Left kidney (tissue), 8 donors: ENCODE measurements at places on chromosomes 1 and 21. TPM values are rescaled to one million over a fixed set of nuclear protein-coding genes. Genes with fewer than 3 reads are reported as not detected.

- no peak for DNase-seq
Observed at GRCh38 chr1:180311011-180311730, 81.1 kb downstream of the LHX4 start.

DNA sequence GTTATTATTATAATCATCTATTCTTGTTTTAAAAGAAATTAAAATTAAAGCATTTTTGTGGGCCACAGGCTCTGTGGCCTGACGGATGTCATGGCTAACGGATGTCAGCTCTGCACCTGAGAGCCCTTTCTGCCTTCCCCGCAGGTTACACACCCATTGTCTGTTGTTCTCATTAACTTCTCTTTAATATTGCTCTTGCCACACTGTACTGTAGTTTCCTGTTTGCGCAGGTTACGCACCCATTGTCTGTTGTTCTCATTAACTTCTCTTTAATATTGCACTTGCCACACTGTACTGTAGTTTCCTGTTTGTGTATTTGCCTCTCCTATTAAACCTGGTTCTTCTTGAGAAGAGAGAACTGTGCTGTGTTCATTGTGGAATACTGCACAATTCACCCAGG lies 294.4 kb upstream of the PLXNA2 start:
- no peak for DNase-seq

DNA sequence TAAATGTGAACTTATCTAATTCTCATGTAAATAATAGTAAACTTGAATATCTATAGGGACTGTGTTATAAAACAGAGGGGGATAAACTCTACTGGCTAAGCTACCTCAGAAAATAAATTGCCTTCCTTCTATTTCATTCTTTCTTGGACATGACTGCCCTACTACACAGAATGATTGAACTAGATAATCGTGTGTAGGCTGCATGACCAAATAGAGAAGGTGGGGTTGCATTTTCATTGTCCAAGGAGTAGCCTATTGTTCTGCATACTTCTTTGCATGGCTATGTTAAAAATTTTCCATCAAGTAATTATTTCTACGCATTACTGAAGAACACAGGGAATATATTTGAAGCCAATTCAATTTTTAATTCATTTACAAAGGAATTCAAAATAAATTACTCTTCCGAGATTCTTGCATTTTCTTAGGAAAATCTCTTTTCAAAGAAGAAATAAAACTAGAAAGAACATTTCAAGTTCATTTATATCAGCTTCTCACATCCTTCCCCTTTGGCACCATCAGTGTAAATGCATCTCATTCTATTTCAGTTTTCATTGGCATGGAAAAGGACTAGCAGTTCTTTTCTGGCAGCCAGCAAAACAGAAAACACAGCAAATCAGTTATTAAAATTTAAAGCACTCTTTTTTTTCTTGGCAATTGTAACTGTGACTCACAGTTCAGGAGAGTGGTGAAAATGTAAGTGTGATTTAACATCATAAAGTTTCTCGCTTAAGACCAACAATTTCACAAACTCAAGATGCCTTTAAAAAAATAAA lies 714.7 kb downstream of the NCAM2 start:
- no peak for DNase-seq

GRCh38 chr1:65866439-65866838 lies 73.7 kb downstream of the PDE4B start:
- DNase-seq, result no peak

DNA sequence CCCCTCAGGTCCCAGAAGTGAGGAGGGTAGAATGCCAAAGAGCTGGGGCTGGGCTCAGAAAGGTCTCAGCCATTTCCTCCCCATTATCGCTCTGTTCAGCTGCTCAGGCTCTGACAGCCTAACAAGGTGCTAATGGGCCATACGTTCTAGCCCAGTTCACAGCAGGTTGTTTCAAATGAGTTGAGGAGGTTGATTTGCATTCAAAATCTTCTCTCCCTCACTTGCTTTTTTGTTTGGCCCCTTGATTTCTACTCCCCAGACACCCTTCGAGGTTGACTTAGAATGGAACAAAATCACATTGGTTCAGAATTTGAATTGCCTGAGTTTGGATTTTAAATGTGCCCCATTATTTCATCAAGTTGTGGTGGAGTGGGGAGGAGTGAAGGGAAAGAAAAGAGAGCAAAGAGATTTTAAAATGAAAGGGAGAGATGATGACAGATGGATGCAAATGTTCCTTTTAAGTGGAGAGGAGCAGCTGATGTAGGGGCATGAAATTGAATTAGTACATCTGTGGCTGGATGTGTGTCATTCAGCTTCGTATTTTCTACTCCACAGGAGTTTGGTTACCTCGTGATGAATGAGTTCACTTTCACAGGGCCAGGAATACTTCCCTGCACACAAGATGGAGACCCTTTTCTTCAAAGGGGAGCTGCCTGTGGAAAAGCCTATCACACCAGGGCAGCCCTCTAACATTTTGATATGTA lies 425.8 kb upstream of the CAMK1G start:
- DNase-seq, result no peak

- no peak for DNase-seq
Observed at GRCh38 chr21:36587388-36587787, 107.5 kb upstream of the CLDN14 start.

- DNase-seq, result no peak
Observed at GRCh38 chr1:59475737-59476136, 178.8 kb downstream of the FGGY start.

GRCh38 chr21:31397515-31397926 lies 53.5 kb upstream of the TIAM1 start:
- no peak for DNase-seq

GRCh38 chr1:90100566-90100965 lies 105.7 kb downstream of the ZNF326 start:
- no peak for DNase-seq

GRCh38 chr1:197081117-197081753 lies 14.2 kb upstream of the F13B start:
- no peak for DNase-seq

DNA sequence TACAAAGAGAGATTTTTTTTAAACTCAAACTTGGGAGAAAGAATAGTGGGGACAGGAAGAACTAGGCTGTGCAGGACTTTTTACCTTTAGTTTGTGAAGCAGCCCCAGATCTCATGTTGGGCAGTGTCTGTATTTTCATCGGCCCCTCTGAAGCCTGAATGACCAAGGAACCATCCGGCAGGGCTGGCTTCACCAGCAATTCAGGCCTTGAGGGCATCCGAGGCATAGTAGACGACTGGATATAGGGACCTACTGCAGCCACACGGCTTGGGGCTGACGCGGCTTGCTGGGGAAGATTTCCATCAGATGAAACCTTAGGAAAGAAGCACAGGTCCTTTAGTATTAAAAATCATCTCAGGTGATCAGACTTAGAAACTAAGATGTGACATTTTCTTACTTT lies 43.7 kb downstream of the TP53BP2 start:
- DNase-seq, result no peak

DNA sequence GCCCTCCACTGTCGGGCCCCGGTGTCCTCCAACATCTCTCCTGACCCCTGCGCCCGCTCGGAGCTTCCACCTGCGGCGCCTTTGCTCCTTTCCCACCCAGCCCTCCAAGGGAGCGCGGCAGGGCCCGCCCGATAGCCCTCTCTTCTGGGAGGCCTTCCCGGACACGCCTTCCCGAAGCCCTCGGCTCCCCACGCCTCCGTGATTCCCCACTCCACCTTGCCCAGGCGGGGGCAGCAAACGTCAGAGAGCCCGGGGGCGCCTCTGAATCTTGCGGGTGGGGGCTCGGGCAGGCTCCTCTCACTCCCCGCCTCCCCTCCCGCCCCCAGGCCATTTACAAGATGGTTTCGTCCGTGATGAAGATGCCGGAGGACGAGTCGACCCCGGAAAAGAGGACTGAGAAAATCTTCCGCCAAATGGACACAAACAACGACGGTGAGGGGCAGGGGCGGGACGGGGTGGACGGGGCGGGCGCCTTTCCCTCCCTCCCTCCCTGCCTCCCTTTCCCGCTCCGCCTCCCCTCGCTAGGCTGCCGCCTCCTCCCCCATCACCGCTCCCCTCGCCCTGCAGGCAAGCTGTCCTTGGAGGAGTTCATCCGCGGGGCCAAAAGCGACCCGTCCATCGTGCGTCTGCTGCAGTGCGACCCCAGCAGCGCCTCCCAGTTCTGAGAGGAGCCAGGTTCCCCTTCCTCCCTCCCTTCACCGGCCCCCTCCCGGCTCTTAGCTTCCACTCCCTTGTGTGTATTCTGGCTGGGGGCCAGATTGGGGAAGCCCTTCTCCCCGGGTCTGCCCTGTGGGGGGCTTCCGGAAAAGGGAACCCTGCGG lies 7.1 kb downstream of the HPCA start:
- DNase-seq, result no peak

- DNase-seq, result no peak
Observed at GRCh38 chr1:9344426-9345200, 51.9 kb downstream of the SPSB1 start.

DNA sequence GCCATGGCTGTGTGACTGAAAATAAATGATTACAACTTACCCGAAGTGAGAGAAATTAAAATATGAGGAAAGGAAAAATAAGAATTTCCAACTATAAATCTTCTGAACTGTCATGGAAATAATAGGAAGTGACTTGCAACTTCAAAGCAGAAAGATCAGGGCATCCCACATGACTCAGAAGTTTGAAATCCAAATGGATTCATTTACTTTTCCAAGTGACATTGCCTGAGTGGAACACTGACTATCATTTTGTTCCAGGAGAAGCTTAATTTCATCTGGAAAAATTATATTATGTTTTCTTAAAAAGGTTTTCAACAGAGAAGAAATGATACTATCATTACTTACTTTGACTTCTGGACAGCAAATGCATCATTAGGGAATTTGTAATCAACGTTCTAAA lies 110.8 kb downstream of the GREM2 start:
- no peak for DNase-seq

GRCh38 chr1:103106426-103107341 lies 1.6 kb downstream of the COL11A1 start:
- DNase-seq, result peak; percentile 55

- DNase-seq, result no peak
Observed at GRCh38 chr1:8078176-8078671, 52.1 kb upstream of the ERRFI1 start.

DNA sequence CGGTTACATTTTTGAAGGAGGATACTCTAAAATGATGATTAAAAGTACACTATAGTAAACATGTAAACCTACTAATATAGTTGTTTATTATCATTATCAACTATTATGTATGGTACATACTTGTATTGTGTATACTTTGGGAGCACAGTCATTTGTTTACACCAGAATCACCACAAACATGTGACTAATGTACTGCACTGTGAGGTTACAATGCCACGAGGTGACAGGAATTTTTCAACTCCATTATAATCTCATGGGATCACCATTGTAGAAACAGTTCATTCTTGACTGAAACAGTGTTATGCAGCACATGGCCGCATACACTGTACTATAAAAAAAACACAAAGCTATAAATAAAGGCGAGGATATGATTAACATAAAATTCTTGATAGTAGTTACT lies 44.3 kb downstream of the GPATCH2 start:
- DNase-seq, result no peak

- no peak for DNase-seq
Observed at GRCh38 chr1:166859597-166859996, 16.5 kb downstream of the TADA1 start.

DNA sequence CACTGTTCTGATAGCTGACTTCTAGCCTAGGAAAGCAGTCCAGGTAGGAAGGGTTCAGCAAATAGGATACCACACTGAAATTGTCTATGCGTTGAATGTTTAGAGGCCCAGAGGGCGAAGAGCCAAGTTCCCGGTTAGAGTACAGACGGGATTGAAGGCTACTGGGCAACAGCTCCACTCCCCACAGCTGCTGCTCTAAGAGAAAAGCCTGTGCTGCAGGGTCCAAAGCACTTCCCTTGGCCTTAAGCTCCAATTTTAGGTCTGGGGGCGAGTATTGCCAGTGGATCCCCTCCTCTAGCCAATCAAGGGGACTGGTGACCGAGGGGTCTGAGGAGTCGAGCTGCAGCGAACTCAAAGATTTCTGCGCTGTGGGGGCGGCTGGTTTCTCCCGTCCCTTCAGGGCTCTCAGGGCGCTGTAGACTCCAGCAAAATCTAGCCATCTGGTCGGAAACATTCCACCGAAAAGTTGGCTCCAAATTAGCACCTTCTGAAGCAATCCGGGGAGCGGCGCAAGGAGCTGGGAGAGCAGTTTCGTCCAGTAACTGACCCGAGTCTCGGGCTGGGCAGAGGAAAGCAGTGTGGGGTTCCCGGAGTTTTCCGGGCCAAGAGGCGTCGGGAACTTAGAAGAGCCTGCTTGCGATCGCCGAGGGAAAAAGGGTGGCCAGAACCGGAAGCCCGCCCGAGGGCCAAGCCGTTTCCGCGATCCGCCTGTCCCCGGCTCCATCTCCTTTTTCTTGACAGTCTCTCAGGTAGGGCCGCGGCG lies 748 bp downstream of the PPP1R15B start:
- DNase-seq, result peak; percentile 57

GRCh38 chr1:9652379-9653209 lies 1.1 kb downstream of the PIK3CD start:
- no peak for DNase-seq

- peak; percentile 77 for DNase-seq
Observed at GRCh38 chr1:50348449-50349241, 74.6 kb downstream of the DMRTA2 start.

DNA sequence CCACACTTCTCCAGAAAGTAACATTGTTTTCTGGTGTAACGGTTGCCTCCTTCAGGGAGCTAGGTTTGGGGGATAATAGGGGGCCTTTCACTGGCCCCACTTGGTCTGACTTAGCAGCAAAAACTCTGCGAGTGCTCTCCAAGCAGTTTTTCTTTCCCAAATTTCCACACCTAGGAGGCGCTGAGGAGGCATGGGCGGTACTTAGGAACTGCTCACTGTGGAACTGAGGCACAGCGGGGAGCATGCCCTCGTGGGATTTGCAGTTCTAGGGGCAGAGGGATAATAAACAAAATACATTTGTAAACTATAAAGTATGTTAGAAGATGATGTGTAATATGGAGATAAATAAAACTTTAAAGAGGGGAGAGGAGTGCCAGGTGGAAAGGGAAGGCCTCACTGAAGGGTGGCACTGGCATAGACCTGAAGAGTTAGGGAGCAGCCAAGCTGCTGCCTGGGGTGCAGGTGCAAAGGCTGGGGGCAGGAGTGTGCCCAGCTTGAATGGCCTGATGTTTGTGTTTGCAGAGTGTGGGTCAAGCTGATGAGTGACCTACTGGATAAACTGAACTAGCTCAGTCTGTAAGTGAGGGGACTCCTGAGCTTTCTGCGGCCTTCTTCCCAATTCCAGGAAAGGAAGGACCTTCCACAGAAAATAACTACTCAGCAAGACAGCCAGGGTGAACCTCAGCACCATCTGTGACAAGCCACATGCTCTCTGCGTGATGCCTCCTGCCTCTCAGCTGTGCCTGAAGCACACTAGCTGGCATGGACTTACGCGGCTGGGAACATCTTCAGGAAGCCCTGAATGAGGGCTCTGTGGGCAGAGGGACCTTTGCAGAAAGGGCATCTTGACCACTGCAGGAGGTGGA lies 1.9 kb downstream of the EPHX1 start:
- DNase-seq, result no peak

- DNase-seq, result no peak
Observed at GRCh38 chr21:45319461-45320211, 31.9 kb upstream of the POFUT2 start.

GRCh38 chr1:63408331-63408730 lies 40.9 kb downstream of the ALG6 start:
- DNase-seq, result no peak

GRCh38 chr21:45899317-45900033 lies 82.1 kb upstream of the COL6A1 start:
- DNase-seq, result no peak

GRCh38 chr1:229068270-229068987 lies 202.5 kb upstream of the RAB4A start:
- DNase-seq, result no peak

The E2F2 gene
- polyA plus RNA-seq, result 5.9 TPM

The ZBTB7B gene
- polyA plus RNA-seq, result 11.5 TPM

The ZFP69B gene
- polyA plus RNA-seq, result 7.8 TPM

The ERG gene
- 17.4 TPM for polyA plus RNA-seq

The KISS1 gene
- polyA plus RNA-seq, result not detected

The PLA2G2A gene
- 0.18 TPM for polyA plus RNA-seq

The MCOLN2 gene
- polyA plus RNA-seq, result 1.5 TPM
